ENCODE measurements at places on chromosomes 5 and 9.

GRCh38 chr5:157865781-157866180 is 6.8 kb upstream of the CLINT1 start:
- no peak for DNase-seq

GRCh38 chr9:91258451-91258850 is 103.3 kb downstream of the AUH start:
- no peak for DNase-seq

DNA sequence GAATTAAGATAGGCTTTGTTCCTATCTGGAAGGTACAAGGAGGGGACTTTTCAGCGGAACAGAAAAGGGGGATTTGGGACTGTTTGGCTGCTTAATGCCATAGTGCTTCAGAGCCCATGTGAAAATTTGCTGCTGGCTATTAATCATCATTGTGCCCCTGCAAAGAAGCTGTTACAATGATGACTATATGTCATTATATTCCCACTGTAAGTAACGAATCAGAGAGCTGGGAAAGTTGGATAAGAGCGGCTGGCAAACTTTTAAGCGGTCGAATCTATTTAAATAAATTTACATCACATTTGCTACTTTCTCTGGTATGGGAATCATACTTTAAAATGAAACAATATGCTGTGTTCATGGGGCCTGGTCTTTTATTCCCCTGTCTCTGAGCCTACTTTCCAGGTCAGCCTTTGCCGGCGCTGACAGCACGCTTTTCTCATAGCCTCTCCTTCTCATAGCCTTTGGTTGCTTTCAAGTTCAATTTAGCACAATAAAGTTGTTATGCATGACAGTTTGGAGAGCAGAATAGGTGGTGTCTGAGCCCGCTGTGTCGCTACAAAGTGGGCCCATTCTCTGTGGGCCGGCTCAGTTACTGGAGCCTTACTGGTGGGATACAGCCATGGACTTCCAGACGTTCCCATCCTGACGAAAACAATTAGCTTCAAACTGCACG is 271.2 kb upstream of the TMEM161B start:
- no peak for DNase-seq

DNA sequence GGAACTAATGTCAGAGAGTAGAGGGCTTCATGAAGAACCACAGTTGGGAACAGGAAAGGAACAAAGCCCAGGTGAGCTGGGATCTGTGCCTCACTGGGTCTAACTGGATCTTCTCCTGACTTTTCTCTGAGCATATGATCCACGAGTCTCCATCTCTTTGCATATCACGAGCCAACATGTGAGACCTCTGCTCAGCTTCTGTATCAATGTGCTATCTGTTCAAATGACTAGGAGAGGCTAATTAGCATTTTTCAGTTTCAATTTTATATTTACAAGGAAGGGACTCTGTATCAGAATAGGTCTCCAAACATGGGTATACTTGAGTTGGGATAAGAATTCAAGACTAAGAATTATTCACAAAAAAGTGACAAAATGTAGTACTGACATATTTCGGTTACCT is 73.8 kb upstream of the SGCD start:
- no peak for DNase-seq

DNA sequence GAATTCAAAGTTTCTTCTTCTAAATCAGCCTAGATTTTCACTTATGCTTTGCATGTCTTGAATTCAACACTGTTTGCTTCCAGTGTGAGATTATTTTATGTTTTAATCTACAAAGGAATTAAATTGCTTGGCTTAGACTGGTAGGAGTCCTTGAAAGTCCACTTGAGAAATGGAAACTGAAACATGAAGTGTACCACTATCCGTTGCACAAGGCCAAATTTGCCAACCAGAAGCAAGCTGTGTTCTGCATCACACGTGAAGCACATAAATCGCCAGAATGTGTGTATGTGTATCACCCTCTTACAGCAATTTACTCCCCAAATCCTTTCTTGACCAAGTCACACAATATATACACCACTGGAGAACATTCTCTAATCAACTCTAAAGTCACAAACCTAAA is 10.3 kb downstream of the SEMA6A start:
- DNase-seq = no peak

DNA sequence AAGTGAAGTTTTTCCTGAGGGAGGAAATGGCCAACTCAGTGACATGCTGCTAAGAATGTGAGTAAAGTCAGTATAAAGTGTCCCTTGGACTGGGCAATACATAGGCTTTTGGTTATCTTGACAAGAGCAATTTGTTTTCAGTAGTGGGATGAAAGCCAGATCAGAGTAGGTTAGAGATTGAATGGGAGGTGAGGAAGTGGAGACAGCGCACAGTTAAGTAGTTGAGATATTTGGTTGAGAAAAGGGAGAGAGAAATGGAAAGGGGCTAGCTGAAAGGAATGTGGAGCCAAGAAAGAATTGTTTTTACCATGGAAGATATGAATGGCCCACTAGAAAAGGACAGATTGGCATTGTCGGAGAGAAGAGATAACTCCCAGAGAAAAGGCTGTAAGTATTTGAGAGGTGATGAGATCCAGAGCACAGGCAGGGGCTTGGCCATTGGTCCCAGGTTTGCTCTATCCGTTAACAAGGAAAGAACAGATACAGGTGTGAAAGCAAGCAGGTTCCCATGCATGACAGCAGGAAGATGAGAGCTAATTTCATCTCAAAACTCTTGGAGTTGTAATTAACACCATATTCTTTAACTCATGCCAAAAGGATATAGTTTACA is 392.0 kb downstream of the NR2F1-AS1 start:
- DNase-seq = no peak

DNA sequence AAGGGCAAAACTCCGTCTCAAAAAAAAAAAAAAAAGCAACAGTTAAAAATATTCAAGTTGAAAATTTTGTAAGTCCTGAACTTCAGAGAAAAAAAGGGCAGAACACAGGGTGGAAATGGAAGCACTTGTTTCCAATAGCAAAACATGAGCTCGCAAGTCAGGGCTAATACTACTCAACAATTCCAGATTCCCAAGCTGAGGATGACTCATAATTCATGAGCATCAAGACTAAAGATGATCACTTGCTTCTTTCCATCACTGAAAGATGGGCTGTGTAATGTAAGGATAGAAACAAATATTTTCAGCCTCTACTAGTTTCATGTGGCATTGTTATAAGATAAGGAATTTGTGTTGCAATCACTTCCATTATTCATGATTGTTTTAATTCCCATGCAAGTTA is 33.5 kb upstream of the FST start:
- DNase-seq = no peak

GRCh38 chr5:45417285-45417998 is 278.7 kb downstream of the HCN1 start:
- DNase-seq = no peak

DNA sequence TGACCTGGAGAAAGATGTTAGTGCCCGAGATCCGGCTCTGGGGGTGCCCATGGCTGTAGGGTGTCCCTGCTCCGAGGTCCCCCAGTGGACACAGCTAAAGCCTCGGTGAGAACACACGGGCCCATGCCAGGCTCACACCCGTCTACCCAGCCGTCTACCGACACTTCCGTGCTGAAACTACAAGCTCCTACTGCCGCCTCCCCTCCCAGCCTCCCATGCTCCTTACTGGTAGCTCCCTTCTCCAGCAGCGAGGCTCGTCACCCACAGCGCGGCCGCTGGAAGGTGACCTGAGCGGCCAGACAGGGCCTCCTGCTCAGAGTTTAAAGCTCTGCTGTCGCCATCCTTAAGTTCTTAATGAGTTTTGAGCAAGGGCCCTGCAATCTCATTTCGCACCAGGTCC is 33.2 kb upstream of the CLPTM1L start:
- no peak for DNase-seq

- no peak for DNase-seq
Observed at GRCh38 chr9:106284296-106284695, 578.7 kb upstream of the ZNF462 start.

GRCh38 chr5:59034498-59035186 is 451.8 kb downstream of the RAB3C start:
- peak; percentile 63 for DNase-seq

GRCh38 chr9:115133649-115134048 is 15.7 kb upstream of the TNC start:
- no peak for DNase-seq

DNA sequence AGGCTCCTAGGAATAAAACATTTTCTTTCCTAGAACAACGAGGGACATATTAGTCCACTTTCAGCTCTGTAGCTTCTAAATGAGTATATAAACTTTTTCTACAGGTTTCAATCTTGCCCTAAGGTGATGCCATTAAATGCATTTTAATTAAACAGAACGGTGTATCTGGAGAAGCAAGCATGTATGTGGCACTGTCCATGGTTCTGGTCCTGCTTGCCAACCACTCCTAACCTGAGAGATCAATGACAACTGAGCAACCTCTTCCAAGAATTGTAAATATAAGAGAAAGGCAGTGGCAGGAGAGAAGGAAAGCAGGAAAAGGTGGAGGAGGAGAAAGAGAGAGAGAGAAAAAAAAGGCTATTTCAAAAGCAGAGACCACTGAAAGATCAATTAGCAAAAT is 95.6 kb upstream of the SPOCK1 start:
- peak; percentile 33 for DNase-seq

DNA sequence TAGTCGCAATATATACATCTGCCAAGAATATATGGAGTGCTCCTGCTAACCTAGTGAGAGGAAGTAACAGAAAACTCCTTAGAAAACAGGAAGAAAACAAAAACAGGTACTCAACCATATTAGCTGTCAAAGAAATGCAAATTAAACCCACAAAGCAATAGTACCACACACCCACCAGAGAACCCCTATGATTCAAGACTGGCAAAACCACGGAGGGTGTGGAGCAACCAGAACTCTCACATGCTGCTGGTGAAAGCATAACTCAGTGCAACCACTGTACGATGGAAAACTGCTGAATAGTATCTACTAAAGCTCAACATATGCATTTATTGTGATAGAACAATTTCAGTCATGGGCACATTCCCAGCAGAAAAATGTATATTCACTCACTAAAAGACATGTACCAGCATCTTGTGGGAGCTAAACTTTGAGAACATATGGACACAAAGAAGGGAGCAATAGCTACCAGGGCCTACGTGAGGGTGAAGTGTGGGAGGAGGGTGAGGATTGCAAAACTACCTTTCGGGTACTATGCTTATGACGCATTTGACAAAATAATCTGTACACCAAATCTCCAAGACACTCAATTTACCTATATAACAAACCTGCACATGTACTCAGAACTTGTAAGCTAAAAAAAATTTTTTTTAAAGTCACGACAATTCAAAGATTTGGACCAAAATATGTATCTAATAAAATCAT is 34.0 kb downstream of the PTPN3 start:
- no peak for DNase-seq

DNA sequence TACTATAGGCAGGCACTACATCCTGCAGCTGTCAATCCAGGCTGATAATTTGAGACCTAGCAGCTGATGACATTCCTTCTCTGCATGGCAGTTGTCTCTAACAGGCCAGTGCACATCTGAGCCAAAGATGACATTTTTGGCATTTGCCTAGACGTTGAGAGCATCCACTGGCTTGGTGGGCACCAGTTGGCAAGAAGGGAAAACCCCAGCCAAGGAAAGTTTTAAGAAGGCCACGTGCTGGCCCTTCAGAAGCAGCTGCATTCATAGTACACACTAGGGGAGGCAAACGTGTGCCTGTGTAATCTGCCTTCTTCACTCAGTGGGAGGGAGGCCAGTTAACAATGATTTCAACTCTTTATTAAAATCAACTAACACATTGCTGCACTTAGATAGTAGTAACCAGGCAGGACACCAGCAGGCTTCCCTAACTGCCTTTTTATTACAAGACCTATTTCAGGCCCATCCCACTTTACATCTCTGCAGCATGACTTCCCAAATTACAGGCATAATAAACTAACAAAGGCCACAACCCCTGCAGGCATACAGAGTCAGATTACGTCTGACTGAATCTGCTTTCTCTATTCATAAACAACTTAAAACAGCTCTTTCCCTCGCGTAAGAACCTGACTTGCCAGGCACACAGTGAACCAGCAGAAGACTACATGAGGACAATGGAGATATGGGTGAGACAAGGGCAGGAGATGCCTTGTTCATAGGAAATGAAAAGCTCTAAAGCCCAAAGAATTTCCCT is 576.3 kb downstream of the PDE4D start:
- DNase-seq = peak; percentile 24

- peak; percentile 88 for DNase-seq
Observed at GRCh38 chr5:32489791-32490562, 45.4 kb upstream of the ZFR start.

GRCh38 chr9:35470894-35471293 is 19.0 kb upstream of the RUSC2 start:
- DNase-seq = no peak
